Neural progenitor cell (in vitro differentiated cells): ENCODE measurements at places on chromosomes 16 and 17.

DNA sequence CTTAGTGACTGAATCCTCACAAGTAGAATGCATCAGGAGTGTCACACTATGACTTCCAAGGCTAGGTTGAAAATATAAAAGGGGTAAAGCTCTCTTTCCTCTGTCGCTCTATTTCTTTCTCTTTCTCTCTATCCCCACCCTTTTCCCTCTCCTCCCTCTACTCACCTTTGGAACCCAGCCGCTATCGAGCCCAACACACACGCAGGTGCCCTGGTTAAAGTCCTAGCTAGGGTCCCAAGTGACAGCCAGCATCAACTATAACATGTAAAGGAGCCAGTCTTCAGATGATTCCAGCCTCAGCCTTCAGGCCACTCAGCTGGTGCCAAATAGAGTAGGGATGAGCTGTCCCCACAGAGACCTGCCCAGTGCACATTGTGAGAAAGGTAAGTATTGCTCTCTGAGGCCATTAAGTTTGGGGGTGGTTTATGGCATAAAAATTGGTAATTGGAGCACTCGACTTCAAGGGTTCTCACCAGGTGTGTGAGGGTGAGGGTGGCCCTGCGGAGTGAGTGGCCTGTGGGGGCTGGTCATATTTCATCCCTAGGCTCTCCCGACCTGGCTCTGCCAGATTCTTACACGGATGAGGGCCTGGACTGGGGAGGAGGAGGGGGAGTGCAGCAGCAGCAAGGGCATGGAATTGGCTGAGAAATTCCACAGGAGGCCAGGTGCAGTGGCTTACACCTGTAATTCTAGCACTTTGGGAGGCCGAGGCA lies 14.9 kb upstream of the C16orf54 start:
- no peak for DNase-seq

GRCh38 chr16:67176662-67177061 lies 6.3 kb downstream of the NOL3 start:
- no peak for DNase-seq

GRCh38 chr16:65619606-65620005 lies 497.7 kb upstream of the CDH11 start:
- DNase-seq: no peak

DNA sequence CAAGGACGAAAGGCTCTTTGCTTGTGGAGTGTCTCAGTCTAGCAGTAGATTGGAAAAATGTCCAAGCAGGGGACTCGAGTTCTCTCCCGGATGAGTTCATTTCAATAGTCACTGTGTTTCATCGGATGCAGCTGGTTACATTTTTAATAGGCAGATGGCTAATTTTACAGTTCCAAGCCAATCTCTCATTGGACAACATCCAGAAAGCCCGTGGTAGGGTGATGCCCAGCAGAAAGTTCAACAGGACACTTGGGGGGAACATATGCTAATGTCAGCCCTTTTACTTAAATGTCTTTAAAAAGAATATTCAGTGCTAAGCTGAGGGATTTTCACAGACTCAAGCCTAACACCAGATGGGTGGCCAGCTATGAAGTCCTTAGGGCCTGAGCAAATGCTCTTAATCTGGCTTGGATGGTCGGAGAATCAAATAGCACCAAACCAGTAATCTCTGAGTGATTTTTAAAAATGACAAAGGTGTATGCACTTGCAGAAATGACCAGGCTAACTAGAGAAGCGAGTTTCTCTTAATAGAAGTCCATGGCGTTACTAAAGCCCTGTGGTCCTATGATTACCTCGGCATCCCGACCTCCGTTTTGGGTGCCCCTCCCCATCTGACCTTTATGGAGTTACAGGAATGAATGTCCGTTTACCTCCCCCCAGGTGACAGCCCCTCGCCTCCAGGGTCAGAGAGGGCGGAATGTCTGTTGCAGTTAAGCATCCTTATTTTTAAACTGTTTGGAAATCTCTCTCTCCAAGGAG lies 289.2 kb upstream of the SALL1 start:
- DNase-seq: peak; percentile 41

GRCh38 chr17:17412326-17412725 lies 64.5 kb upstream of the MED9 start:
- DNase-seq: no peak

DNA sequence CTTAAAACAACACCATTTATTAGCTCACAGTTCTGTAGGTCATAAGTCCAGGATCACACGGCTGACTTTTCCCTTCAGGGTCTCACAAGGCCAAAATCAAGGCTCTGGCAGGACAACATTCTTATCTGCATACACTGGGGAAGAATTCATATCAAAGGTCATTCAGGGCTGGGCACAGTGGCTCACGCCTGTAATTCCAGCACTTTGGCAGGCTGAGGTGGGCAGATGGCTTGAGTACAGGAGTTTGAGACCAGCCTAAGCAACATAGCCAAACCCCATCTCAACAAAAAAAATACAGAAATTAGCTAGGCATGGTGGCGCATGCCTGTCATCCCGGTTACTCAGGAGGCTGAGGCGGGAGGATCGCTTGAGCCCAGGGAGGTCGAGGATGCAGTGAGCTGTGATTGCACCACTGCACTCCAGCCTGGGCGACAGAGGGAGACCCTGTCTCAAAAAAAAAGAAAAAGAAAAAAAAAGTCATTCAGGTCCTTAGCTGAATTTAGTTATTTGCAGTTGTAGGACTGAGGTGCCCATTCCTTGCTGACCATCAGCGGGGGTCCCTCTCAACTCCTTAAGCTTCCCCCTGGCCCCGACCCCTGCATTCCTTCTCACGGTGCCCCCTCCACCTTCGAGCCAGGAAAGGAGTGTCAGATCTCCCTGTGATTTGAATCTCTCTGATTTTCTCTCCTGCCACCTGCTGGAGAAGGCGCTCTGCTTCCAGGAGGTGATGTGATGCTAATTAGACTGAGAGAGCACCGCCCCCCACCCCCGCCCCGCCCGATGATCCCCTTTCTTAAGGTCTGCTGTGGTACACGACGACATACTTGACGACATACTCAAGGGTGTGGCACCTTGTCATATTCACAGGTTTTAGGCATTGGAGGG lies 91.8 kb upstream of the CLEC18A start:
- peak; percentile 79 for DNase-seq

GRCh38 chr17:57984936-57985674 lies 2.9 kb downstream of the VEZF1 start:
- DNase-seq: no peak

DNA sequence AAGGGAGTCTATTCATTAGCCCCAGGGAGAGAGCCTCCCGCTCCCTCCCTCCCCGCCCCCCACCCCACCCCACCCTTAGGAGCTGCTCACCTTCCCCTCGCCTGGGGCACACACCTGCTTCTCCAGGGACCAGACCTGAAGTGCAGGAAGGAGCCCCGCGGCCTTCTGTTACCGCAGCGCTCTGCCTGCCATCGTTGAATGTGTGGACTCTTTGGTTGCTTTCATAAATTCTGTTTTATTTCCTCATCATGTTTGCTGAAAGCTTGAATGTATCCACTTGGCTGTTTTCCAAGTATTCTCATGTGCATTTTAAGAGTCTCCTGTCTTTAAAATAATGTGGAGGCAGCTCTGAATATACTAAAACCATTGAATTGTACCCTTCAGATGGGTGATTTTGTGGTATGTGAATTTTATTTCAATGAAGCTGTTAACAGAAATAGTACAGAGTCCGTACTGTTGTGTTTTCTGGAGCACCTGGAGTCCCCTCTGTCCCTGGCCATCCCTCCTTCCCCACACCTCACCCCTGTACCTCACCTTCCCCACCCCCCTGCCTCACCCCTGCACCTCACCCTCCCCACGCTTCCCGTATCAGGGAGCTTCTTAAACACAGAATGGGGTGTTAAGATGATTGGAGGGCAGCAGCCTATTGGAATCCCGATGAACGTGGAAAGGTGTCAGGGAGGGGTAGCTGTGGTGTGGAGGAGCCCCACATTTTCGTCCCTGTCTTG lies 25.5 kb downstream of the RAB11FIP3 start:
- DNase-seq: no peak

DNA sequence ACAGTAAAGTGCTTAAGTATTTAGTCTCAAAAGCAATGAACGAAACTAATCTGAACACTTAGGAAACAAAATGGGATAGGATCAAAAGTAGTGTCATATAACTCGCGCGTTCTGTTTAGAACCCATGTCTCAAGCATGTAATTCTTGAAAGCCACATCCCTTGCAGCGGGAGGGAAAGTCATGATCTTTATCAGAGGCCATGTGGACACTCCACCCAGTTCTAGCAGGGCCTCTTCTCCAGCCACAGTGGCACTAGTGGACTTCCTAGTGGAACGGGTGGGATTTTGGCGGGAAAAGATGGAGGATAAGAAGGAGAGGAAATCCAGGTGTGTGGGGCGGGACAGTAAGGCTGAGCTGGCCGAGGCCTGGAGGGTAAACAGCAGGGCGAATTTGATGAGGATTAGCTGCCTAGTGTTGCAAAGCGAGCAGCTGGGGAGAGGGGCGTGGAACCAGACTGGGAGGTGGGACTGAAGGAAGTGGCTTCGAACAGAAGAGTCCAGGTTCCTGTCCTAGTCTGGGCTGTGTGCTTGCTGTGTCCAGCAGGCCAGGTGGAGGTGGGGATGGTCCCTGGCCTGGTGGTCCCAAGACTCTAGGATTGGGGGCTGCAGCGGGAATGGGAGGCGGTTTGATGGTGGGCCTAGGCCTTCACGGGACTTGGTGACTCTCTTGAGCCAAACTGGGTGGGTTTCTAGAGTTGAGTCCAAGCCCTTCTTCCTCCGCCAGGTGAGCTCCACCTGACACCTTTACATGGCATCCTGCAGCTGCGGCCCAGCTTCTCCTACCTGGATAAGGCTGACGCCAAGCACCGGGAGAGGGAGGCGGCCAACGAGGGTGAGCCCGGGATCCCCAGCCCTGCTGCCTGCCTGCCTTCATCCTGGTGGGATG lies 15.9 kb downstream of the POLR3E start:
- peak; percentile 11 for DNase-seq

DNA sequence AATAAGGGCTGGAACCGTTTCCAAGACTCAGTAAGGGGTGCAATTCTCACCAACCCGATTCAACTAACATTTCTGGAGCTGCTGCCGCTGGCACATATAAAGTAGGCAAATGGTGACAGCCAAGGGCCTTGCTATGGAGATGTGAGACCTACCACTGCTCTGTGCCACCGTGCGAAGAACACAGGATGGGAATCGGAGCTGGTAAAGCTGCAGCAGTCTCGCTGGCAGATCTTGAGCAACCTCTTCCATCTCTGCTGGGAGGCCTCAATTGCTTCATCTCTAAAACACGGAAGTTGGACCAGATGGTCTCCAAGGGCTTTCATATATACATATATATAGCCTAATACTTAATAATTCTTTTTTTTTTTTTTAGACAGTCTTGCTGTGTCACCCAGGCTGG lies 128.9 kb upstream of the RCVRN start:
- DNase-seq: no peak

GRCh38 chr16:57920215-57920879 lies 50.6 kb downstream of the CNGB1 start:
- no peak for DNase-seq

GRCh38 chr16:12341423-12341822 lies 364.9 kb downstream of the SNX29 start:
- DNase-seq: no peak

DNA sequence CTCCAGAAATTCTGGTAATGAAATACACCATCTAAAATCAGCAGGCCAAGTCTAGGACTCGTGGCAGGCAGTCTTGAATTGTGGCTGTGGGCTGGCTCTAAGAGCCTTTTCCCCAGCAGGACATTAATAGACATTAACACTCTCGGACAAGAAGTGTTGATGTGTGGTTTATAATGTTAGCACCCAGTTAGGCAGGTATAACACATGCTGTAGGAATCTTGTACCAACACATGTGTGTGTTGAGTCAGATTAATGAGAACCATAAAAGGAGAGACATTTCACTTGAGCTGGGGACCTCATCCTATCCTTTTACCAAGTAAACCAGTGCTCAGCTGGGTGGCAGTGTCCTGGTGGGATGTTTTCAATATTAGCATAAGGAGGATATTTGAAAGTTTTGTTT lies 264.5 kb downstream of the FTO start:
- DNase-seq: no peak

DNA sequence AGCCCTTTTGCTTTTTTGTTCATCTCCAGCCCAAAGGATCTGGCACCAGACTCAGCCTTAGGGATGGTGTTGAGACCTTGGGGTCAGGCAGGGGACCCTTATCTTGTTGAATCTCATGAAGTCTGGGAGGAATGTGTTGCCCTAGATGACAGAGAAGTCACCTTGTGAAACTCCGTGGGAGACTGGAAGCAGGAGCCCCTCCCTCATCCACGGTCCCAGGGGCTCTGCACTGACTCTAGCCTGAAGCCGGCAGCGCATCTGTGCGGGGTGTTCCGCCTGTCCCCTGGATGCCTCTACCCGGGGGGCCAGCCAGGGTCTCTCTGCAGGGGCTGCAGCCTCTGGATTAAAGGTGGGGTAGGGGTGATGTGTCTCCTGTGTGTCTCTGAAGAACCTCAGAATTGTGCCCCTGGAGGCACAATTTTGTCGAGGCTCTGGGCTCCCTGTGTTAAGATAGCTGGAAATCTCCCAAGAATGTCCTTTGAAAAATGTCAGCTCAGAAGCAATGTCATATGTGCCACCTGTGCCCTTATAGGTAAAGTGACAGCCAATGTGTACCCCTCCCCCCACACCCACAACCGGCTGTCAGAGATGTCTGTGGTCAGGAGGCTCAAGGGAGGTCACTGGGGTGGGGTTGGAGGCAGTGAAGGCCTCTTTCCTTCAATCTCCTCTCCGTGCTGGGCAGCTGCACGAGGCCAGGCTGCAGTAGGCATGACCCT lies 32.1 kb upstream of the CDC42EP4 start:
- no peak for DNase-seq
